Vagina (tissue), 2 donors: ENCODE measurements at places on chromosomes 2 and 18.

DNA sequence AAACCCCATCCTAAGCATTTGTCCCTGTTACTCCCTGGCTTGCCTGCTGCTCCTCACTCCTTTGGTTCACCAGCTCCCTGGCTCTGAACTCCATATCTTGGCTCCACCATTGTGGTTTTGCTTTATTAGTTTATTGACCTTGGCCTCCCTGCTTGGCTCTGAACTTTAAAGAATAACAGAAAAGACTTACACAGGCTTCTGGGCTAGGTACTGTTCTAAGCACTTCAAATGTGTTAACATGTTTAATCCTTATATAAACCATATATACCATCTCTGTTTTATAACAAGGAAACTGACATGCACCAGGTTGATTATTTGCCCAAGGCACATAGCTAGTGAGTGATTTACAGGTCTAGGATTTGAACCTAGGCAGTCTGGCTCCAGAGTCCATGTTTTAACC is 149.7 kb upstream of the CAPN13 start:
- no peak for DNase-seq

- no peak for DNase-seq
Measured at GRCh38 chr2:101638181-101638711, 59.3 kb upstream of the MAP4K4 start.

DNA sequence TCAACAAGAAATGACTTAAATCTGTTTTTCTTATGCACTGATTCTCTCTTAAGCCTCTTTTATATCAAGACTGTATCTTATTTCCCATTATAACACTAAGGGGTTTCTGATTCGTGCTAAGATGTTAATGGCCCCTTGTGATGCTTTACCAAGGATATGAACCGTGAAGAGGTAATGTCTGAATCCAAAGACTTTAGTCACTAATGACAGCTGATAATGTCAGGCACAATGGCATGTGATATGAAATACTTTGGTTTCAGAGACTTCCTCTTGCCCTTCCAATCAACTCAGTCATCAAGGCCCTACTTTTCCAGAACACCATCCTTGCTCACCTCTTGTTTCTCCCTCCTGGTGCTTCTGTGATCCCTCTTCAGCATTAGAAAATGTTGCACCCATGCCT is 262.8 kb downstream of the KCNE4 start:
- no peak for DNase-seq

DNA sequence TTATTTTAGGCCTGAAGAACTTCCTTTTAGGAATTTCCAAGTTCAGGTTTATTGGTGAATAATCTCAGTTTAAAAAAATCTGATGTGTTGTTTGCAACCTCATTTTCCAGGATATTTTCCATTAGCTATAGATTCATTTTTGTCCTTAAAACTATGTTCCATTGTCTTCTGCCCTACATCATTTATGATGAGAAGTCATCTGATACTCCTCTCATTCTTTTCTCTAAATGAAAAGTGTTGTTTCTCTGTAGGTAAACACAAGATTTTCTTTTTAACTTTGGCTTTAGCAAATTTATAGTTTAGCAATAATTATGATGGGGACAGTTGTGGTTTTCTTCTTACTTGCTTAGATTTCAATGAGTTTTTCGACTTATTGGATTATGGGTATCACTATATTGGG is 427.3 kb downstream of the DCDC2C start:
- DNase-seq: no peak

DNA sequence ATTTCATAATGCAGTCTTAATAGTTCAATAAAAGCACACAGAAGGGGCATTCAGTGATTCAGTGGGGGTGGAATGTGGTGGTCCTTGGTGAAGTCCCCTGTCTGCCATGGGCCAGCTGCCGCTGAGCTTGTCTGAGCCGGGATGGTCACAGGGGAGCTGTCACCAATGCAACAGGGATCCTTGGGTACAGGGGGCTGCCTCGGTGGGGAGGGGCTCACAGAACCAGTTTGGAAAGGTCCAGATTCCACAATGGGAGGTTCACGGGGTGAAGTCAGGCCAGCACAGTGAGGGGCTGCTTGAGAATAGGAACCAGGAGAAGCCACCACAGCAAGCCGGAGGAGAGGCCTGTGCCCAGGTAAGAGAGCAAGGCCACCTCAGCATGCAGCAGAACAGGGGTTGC is 75.4 kb downstream of the GYPC start:
- DNase-seq: peak; percentile 72

- DNase-seq: peak; percentile 52
Measured at GRCh38 chr2:173876833-173877413, 88.2 kb downstream of the SP3 start.

GRCh38 chr2:49567021-49567420 is 412.7 kb upstream of the FSHR start:
- no peak for DNase-seq

GRCh38 chr18:688323-688722 is 24.1 kb downstream of the ENOSF1 start:
- DNase-seq: no peak

GRCh38 chr2:143121957-143122356 is 7.3 kb upstream of the ARHGAP15 start:
- DNase-seq: no peak

DNA sequence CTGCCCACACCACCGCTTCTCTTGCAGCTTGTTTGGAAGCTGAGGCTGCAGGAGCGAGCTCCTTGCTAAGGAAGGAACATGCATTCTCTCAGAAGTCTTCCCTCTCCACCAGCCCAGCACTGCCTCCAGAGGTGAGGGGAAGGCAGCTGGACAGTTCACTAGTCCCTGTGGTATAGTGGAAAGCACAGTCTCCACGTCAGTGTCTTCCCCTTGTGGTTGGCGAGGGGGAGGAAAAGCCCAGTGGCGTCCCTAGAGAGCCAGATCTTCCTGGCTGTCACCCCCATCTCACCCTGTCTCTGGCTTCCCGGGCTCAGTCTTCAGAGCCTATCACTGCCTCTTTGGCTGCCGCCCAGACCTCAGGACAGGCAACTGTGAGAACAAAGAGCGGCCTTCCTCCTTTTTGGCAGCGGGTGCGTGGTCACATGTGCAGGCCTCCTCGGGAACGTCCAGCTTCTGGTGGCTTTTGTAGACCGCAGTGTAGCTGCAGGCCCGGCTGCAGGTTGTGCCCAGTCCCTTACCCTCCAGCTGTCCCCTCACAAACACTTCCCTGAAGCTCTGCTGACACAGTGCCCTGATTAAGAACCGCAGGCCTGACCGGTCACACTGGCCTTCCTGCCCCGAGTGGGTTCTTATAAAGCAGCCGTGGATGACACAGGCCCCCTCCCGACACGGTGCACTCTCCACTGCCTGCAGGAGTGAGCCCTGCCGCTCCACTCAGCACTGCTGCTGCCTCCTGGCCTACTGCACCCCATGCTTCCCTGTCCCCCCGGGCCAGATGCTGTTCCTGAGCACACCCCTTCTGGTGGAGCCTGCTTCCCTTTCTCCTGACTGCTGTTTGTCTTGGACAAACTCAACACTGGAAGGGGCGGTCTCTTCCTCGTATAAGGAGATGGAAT is 90.9 kb downstream of the RNF144A start:
- DNase-seq: no peak

GRCh38 chr2:95021023-95021416 is 4.5 kb upstream of the MAL start:
- no peak for DNase-seq

DNA sequence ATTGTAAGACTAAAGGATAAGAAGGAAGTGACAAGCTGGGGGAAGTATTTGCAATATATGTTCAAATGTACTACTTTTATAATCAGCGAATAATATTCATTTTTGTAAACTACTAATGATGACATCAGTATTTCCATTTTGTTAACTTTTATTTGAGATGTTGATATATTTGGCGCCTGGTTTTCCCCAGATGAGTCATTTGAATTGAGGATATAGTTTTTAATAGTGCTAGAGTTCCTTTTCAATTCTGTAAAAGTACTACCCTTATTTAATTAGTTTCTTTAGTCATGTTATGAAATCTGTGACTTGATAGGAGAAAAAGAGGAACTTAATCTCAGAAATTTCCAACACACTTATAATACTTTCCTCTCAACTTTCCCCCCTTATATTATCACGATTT is 495.3 kb downstream of the IRS1 start:
- no peak for DNase-seq

DNA sequence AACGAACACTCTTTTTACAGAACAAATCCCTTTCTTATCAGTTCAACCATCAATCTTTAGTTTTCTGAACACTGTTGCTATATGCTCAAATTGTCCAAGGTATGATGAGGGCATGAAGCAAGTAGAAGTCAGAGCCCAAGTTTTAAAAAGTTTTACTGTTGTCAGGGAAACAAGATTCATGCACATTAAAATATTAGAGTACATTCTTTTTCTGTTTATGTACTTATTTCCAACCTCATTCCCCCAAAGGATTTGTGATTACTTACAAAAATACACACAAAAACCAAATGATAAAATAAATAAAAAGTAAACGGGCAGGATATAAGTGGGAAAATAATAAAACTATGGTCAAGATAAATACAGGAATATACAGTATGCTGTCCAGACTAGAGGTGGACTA is 15.4 kb downstream of the NCKAP5 start:
- DNase-seq: no peak

DNA sequence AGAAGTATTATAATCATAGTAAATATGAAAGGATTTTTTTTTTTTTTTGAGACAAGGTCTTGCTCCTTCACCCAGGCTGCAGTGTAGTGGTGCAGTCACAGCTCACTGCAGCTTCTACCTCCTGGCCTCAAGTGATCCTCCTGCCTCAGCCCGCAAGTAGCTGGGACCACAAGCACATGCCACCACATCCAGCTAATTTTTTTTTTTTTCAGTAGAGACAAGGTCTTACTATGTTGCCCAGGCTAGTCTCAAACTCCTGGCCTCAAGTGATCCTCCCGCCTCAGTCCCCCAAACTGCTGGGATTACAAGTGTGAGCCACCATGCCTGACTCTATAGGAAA is 301.6 kb upstream of the STON1 start:
- peak; percentile 47 for DNase-seq

GRCh38 chr18:10045296-10045891 is 131.6 kb downstream of the VAPA start:
- no peak for DNase-seq

- no peak for DNase-seq
Measured at GRCh38 chr2:21836261-21836660, 712.5 kb downstream of the TDRD15 start.

GRCh38 chr2:216735086-216735485 is 39.7 kb upstream of the IGFBP5 start:
- DNase-seq: no peak

DNA sequence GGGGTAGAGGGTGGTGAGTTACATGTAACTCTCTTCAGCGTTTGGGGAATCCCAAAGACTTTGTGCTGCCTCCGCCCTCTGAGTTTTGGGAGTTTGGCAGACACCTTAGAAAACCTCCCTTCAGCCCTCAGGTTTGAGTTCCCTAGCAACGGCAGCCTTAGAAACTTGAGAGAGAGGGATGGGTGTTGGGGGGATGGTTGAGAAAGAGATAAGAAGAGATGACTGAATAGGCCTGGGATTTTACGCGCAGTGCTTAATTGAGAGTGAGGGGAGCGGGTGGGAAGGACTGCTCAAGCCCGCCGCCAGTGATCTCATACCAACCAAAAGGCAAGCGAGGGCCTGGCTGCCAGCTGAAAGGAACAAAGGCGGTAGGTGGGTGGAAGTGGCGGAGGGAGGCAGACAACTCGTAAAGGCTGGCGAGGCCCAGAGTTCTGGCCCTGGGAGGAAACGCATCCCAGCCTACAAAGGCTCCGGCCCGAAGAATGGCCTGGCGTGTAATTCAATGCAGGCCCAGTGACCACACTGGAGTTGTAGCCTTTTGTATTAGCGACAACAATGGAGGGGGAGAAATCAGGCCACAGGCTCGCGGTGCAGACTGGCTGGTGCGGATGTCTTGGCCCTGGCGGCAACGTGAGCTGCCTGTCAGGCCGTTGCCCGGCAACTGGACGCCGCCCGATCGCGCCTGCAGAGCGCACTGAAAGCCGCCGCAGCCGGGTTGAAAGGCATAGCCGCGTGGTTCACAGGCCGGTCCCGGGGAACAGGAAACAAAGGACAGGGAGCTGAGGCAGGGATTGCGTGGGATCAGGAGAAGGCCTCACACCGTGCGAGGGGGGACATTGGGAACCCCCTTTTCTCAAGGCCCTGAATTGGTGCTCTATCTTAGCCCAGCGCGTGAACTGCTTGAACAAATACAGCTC is 39.9 kb upstream of the DARS1 start:
- no peak for DNase-seq

GRCh38 chr2:141392517-141393213 is 738.2 kb downstream of the LRP1B start:
- DNase-seq: no peak

GRCh38 chr2:189506514-189506976 is 65.3 kb downstream of the WDR75 start:
- DNase-seq: no peak

GRCh38 chr2:156589381-156590079 is 153.4 kb downstream of the GPD2 start:
- no peak for DNase-seq

- DNase-seq: no peak
Measured at GRCh38 chr2:173175222-173175621, 99.6 kb downstream of the MAP3K20 start.

DNA sequence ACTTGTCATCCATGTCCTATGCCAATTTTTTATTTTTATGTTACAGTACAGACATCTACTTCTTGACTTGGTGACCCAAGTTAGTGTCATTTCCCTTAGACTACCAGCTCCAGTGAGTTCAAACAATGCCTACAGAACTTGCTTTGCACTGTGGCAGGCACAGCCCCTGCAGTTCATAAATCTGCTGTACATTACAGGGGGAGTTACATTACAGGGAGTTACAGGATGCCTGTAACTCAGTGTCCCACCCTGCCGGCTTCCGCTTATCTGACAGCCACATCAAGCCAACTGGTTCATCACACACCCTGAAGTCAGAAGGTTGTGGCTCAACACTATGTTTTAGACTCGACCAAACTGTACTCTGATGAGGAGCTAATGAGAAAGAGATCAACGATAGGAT is 7.8 kb upstream of the NPAS2 start:
- no peak for DNase-seq
